ENCODE measurements at places on chromosomes 3 and 15. TPM values are rescaled to one million over a fixed set of nuclear protein-coding genes. Genes with fewer than 3 reads are reported as not detected.

ASB14 gene
- not detected for total RNA-seq

EXD1 gene
- not detected for total RNA-seq

- H3K4me3 ChIP-seq = no peak overlapping the region
- H3K4me1 ChIP-seq = peaks cover 3% of the 10 kb centered on the region
- DNase-seq = peak; percentile 9
- no peaks in the 10 kb centered on the region for H3K36me3 ChIP-seq
Measured at GRCh38 chr3:3851621-3852323, 52.5 kb downstream of the LRRN1 start.

DNA sequence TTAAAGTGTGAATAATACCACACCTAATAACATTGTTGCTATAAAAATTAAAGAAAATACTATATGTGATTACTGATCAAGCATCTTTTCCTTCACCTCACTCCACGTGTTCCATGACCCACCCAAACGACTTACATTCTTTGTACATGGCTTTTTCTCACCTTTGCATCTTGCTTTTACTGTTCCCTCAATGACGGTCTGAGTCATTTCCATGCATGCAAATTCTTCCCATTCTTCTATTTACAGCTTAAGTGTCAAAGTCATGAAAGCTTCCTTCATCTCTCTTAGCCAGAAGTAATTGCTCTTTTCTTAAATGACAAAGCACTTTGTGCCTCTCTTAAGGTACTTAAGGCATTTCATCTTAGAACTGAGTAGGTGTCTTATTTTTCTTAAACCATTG lies 64.0 kb downstream of the GREM1 start:
- no peaks in the 10 kb centered on the region for H3K4me1 ChIP-seq
- DNase-seq = no peak
- no peak overlapping the region for H3K27ac ChIP-seq
